Stimulated activated CD8-positive, alpha-beta memory T cell treated with anti-CD3 and anti-CD28 coated beads, Interleukin-12 subunit alpha, Interleukin-12 subunit beta, amount 100 ng/mL, for 4 hours (primary cell): ENCODE measurements at places on chromosomes 3 and 15.

DNA sequence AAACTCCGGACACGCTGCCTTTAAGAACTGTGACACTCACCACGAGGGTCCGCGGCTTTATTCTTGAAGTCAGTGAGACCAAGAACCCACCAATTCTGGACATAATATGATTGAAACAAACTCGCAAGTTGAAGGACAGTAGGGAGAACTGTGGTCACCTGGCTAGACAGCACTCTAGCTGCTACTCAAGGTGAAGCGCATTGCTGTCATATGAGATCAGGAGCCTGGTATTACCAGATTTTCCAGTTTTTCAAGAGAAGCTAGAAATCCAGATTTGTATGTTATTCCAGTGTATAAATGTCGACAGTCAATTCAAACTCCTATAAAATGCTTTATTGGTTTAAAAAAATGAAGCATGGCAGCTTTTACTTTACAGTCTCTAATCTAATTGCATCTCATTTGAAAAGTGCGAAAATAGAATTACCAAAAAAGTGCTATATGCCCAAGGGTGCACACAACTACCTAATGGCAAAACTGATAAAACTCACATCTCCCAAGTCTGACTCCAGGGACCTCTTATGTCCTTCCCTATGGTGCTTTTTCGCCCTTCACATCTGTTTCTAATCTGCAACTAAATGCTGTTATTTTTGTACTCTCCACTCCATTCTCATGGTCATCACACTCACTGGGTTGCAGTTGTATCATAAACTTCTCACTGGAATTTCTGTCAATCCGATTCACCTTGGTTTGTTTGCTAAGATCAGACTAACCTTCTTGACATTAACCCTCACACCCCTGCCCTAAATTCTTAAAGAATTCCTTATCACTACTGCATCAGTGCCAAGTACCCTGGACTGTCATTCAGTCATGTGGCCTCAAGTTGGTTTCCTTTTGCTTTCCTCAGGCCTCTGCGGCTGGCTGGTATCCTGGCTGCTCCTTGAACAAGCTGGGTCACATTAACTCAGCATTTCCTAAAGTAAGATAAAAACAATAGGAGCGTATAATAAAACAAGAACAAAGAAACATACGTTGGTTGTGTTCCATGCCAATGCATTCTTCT, 31.5 kb upstream of the ARHGEF26 start:
- no peak for DNase-seq

DNA sequence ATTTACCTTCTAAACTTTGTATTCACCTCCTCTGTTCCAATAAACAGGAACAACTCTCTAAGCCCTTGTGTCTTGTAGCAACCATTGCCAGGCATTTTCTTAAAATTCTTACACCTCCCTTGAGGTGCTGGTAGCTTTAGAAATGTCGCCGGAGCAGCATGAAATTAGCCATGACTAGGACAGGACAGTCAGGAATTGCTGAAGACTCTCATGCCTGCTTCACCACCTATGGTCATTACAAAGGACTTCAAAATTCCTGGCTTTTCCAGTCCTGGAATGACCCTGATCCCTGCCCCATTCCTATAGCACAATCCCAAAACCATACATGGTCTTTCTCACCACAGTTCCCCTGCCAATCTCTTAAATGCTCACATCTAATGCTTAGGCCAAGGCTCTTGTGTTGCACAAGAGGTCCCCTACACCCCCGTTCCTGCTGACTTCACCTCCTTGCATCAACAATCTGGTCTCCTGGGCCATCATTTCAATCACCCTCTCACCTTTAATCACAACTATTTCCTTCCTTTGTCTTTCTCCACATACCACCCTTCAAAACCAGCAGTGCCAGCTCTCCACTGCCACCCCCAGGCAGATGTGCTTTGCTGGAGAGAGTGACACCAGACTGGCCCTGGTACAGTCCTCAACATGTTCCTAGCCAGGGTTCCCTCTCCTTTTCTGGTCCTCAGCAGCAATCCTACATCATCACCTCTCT, 113.2 kb upstream of the TJP1 start:
- no peak for DNase-seq

DNA sequence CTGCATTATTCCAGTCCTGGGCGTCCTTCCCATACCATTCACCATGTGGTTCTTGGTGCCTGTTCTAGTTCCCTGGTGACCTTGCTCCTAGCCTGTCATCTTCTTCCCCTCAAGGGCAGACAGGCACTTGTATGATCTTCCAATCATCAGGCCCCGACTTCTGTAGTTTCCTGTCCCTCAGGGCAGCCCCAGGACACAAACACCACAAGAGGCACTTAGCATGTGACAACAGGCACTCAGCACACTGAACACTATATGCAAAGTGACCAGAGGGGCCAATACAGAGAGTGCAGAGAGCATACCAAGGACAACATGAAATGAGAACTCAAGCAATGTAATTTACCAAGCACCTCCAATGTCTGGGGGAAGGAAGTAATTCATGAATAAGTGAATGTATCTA, 17.9 kb downstream of the TMEM40 start:
- DNase-seq, result no peak

- no peak for DNase-seq
These were observed 325.8 kb upstream of the CTNNB1 start for GRCh38 chr3:40873476-40873875.

GRCh38 chr3:137020315-137020714, 62.5 kb downstream of the IL20RB start:
- no peak for DNase-seq

GRCh38 chr3:69410301-69410700, 24.4 kb upstream of the FRMD4B start:
- DNase-seq, result no peak

- no peak for DNase-seq
These were observed 45.6 kb downstream of the CDAN1 start for GRCh38 chr15:42691308-42691707.

DNA sequence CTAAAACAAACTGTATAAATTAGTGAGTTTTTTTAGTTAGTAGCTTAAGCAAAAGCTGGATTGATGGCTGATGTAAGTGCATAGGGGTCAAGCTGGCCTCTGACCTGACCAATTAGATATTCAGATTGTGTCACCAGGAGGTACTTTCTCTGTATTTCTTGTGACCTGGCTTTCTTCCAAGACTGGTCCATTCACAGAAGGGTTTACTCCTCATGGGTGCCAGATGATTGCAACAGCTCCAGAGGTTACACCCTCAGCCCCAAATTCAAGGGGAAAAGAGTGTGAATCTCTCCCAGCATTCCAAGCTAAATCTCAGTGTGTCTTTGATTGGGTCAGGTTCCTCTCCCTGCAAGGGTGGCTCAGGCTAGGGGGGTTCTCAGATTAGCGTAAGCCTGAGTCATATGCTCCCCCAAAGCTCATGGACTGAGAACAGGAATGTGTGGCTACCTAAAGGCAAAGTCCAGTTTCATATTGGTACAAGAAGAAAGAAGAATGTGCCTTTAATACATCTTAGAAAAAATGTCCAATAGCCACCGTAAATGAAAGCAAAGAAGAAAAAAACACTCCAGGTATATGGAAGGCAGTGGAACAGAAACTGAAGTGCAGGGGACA, 16.5 kb downstream of the PML start:
- DNase-seq, result no peak
